ENCODE measurements at places on chromosomes 2 and 18.

- no peak for DNase-seq
Measured at GRCh38 chr2:68994864-68995263, 18.1 kb upstream of the ANTXR1 start.

DNA sequence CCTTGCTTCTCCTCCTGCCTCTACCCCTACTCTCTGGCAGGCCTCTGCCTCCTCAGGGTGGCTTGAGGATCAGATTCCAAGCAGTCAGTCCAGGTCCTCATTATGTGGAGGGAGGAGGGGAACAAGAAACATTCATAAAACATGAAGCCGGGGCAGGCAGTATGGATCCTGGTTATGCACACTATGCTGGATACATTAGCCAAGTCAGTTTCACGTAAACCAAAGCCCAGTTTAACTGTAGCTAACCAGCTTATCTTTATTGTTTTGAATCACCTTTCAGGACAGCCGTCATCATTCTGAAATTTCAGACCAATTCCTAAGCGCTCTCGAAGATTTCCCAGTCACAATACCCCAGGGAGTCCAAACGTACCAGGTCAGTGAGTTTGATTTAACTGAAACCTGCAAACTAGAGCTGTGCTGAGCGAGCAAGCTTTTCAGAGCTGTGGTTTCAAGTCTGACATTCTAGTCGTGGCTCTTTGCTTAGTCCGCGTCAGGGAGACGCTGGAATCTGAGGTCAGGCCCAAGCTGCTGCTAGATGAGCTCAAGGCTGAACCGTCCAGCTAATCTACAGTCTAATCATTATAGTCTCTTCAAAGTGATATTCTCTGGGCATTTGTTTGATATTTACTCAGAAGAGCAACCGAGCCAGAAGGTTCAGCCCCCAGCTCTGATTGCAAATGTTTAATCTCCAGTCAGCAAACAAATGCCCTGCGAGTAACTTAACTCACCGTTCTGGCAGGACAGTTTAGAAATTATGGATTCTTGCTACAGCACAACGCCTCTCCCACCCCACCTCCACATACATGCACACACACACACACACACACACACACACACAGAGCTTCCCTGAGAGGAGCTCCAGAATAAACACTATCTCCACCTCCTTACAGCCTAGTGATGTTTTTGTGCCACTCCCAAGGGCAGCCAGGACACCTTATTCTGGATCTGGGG, 63.8 kb upstream of the BZW1 start:
- no peak for DNase-seq

DNA sequence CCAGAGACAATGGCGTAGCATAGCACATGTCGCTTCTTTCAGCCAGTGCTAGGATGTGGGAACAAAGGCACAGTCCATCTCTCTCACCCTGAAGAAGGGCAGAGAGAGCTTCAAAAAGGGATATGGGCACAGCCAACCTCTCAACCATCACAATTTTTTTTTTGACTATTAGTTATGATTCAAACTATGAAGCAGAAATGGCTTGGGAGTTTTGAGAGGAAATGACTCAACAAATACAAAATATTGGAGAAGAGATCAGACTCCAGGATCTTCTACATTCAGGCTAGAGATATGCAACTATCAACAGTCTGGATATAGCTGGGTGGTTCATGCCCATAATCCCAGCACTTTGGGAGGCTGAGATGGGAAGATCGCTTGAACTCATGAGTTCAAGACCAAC, 109.1 kb downstream of the MCFD2 start:
- DNase-seq, result no peak

GRCh38 chr2:29113891-29114321, 1.3 kb upstream of the CLIP4 start:
- DNase-seq, result no peak

DNA sequence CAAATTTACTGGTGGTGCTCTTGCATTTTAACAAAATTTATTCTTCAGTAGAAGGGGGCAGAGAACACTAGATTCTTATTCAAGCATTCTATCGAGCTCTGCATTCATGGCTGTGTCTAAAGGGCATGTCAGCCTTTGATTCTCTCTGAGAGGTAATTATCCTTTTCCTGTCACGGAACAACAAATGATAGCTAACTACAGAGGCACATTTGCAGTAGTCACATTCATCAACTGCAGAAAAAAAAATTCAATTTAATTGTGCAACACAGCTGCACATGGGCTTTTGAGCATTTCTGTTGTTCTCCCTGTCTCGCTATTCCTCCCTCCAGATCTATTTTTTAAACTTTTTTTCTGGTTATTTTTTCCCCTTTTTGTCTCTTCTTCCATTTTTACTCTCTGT, 13.0 kb upstream of the DLX1 start:
- no peak for DNase-seq

- no peak for DNase-seq
Measured at GRCh38 chr2:158688721-158689120, 106.4 kb upstream of the DAPL1 start.

DNA sequence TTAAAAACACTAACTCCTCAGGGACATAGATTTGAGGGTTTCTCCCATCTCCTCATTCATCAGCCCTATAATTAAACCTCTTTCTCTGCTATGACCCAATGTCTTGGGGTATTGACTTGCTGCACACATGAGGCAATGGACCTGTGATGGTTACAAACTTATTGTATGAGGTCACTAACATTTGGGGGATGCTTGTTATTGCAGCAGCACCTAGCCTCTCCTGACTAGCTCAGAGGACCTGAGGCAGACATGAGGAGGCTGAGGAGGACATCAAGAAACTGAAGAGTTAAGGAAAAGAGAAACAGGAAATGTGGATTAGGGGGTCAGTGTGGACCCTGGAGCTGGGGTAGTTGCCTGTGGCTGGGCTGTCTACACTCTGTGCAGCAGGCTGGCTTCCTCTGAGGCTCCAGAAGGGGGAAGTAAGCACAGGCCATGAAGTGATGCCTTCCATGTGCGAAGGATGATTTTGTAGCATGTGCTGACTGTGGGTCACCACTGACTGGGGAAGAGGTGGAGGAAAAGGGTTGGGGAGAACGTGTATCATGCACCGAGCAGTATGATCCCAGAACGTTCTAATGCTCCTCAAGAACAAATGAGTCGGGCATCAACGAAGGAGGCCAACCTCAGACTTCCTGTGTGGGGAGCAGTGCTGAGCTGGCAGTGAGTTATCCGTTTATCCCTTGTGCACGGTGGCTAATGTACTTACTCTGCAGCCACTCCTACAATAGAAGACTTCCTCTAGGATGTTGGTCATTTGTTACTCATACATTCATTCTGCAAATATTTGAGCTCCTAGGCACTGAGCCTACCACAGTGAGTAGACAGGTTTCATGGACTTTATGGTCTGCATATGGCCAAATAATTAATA, 42.1 kb upstream of the RFX8 start:
- no peak for DNase-seq

- no peak for DNase-seq
Measured at GRCh38 chr2:101306410-101306809, 2.1 kb downstream of the RNF149 start.

Data from H7 (cell line).